Left colon (tissue), 2 donors: ENCODE measurements at places on chromosomes 4 and X.

GRCh38 chr4:187726485-187726884 lies 269.1 kb upstream of the ZFP42 start:
- DNase-seq = no peak

DNA sequence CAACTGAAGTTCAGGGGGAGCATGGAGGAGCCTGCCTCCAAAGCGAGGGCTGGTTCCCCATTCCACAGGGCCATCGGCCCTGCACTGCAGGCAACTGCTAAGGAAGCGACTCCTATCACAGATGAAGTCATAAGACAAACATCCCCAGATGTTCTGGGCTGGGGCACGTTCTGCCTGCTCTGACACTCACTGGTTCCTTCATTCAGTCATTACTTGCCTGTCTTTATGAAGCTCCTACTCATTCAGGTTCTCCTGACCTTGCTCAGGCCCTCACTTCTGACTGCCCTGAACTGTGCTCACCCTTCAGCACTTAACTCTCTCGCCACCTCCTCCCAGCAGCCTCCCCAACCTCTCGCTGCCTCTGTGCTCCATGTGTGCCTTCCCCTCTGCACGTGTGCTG lies 2.5 kb upstream of the SLC2A9 start:
- DNase-seq = no peak

GRCh38 chr4:74267998-74268606 lies 40.2 kb upstream of the EPGN start:
- no peak for DNase-seq

DNA sequence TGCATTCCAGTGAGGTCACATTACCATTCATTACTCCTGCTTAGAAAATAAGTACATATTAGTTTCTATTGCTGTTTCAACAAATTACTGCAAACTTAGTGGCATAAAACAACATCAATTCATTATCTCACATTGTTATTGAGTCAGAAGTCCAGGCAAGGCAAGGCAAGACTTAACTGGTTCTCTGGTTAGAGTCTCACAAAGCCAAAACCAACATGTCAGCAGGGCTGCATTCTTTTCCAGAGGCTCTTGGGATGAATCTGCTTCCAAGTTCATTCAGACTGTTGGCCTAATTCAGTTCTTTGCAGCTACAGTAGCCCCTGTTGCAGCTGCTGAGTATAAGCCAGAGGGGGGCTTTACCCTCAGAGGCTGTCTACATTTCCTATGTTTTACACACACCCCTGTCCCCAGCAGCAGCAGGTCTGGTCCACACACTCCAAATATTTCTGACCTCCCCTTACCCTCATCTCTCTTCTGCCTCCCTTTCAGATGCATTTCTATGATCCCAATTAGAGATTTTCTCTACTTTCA lies 892.1 kb upstream of the EPHA5 start:
- no peak for DNase-seq
